Posterior cingulate gyrus (tissue), 11 donors: ENCODE measurements at places on chromosomes 1 and 21.

- DNase-seq, result no peak
Measured at GRCh38 chr1:14852291-14852690, 253.8 kb downstream of the KAZN start.

- no peak for DNase-seq
Measured at GRCh38 chr1:193181985-193182384, 4.4 kb downstream of the B3GALT2 start.

GRCh38 chr21:33901412-33902288, 14.0 kb downstream of the ATP5PO start:
- DNase-seq, result no peak

DNA sequence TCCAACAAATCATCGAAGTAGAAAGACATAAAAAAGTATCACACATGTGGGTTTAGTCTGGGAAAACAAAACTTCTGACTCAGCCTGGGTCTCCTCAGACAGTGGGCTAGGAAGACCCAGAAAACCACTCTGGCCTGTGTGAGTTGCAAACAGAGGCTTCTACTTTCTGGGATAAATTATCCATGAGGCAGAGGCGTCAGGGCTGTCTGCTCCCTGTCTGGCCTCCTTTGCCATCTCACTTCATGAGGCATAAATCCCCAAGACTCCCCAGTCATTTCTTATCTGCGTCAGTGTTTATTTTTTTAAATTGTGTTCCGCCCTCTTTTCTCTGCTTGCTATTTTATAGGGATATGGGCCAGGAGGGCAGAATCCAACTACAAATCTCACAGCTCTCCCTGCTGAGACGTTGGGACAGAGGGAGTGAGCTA, 80.6 kb upstream of the TRABD2B start:
- DNase-seq, result no peak

- DNase-seq, result no peak
Measured at GRCh38 chr1:236280438-236281197, 1.1 kb downstream of the ERO1B start.

DNA sequence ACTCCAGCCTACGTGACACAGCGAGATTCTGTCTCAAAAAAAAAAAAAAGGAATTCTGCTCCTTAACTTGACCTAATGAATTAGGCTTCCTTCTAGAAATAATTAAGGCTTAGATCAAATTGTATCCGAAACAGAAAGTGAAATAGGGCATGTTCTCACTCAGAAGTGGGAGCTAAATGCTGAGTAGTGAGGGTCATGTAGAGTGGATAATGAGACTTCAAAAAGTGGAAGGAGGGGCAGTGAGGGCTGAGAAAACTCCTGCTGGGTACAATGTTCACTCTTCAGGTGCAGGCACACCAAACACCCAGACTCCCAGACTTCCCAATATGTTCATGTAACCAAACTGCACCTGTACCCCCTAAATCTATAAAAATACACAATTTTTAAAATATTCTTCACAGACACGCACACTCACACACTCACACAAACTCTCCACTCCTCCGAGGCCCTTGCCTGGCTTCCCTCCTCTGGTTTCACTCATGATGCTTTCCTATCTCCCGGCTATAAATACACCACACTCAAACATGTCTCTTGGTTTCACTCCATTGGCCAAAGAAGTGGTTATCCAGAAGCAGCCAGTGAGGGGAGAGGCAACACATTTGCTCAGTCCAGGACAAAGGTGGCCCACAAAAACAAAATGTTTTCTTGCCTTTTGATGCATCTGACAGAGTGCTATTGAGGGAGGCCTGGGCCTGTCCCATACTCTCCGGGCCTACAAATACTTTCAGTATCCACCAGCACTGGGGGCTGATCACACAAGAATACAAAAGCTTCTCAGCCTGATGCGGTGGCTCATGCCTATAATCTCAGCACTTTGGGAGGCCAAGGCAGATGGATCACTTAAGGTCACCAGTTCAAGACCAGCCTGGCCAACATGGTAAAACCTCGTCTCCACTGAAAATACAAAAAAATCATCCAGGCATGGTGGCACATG, 249.2 kb downstream of the TOMM20 start:
- no peak for DNase-seq
